A549 (cell line): ENCODE measurements at places on chromosomes 5 and 9. TPM values are rescaled to one million over a fixed set of nuclear protein-coding genes. Genes with fewer than 3 reads are reported as not detected.

The GHR gene
- 0.03 TPM in 2 of 3 replicates, not detected in the other for polyA plus RNA-seq

The RASGEF1C gene
- polyA plus RNA-seq, result 0.12 to 0.24 TPM (median 0.12 TPM) in 3 replicates

GRCh38 chr9:106796771-106797170, 66.2 kb upstream of the ZNF462 start:
- DNase-seq, result no peak

DNA sequence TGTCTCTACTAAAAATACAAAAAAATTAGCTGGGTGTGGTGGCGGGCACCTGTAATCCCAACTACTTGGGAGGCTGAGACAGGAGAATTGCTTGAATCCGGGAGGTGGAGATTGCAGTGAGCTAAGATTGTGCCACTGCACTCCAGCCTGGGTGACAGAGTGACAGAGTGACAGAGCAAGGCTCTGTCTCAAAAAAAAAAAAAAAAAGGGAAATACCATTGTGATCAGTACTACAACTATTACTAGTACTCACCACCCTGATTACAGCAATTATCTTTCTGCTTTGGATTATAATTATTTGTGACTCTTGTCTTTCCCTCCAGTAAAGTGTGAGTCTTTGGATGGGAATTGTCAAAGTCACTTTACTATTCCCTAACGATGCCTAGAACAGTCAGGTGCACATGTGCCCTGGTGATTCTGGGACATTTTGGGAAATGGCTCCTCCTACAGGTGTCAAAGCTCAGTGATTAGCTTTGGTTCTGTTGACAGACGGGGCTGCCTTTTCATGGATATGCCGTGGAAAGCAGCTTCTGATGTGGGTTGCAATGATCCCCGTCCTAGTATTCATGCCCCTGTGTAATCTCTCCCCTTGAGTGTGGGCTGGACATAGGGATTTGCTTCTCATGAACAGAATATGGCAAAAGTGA, 31.8 kb upstream of the FRRS1L start:
- DNase-seq, result no peak

DNA sequence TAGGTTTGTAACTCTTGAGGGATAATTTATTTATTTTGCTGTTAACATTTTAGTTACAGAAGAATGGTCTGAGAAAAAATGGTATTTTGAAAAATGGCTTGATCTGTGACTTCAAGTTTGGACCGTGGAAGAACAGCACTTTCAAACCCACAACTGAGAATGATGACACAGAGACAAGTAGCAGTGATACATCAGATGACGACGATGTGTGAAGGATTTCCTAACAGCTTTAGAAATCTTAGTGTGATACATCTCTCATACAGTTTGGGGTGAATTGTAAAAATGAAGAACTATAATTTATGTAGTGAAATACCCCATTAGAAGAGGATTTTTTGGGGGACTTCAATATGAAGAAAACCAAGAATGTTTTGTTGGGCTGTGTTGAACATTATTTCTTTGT, 88.7 kb downstream of the GPBP1 start:
- no peak for DNase-seq

- no peak for DNase-seq
Observed at GRCh38 chr9:79617395-79617794, 45.6 kb downstream of the TLE4 start.

DNA sequence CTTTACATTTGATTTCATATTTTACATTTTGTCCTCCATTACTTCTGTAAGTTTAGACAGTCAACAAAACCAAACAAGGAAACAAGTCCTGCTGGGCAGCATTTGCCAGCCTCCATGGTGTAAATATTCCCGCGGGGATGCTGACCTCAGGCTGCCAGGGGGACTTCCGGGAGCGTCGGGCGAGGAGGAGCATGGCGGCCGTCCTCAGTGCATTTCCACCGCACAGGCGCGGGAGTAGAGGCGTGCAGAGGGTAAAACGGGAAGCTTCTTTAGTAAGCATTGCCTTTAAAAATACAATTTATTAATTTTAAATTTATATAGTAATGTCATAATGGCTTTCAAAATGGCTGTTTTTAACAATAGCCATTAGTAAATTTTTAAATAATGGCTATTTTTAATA, 385.3 kb upstream of the IRX4 start:
- no peak for DNase-seq

- DNase-seq, result no peak
Observed at GRCh38 chr9:112327718-112328450, 5.5 kb downstream of the PTBP3 start.
